ENCODE measurements at places on chromosomes 16 and 17.

GRCh38 chr16:89050868-89051311, 42.8 kb upstream of the ACSF3 start:
- DNase-seq = no peak

GRCh38 chr16:8402981-8403843, 187.1 kb downstream of the TMEM114 start:
- DNase-seq = no peak

DNA sequence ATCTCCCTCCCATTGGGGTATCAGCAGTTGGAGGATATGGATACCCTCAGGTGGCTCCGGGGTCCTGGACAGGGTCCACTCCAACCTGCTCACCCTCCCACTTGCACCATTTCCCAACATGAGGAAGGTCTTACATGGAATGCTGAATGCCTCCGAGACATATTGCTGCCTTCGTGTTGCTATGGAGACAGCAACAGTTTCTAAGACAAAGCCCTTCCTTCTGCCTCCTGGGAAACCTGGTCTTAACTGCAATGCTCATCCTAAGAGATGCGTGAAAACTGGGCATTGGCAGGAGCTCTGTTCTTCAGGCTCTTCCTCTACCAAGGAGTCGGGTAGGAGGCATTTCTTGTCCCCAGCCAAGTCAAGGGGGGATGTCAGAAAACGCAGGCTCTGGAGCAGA, 45.2 kb downstream of the ST3GAL2 start:
- DNase-seq = no peak

- DNase-seq = peak; percentile 69
Measured at GRCh38 chr17:78497115-78497540, 80.1 kb downstream of the DNAH17 start.

DNA sequence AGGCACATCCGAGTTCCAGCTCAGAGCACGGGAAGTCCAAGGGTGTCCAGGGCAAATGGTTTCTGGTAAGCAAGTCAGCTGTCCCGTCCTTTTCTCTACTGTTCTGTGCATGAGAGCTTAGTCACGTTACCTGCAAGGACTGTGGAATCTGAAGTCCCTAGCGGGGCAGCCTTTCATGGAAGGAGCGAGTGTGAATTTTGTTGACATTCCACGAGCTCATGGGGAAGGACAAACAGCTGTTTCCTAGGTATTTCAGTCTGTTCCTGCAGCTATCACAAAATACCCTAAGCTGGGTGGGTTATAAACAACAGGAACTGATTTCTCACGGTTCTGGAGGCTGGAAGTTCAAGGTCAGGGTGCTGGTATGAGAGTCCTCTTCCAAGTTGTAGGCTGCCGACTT, 109.2 kb downstream of the SDR42E1 start:
- DNase-seq = no peak

Measured in activated CD8-positive, alpha-beta memory T cell treated with anti-CD3 and anti-CD28 coated beads, Interleukin-2, amount 50 U/mL, for 48 hours (primary cell).